ENCODE measurements at places on chromosomes 4 and X.

DNA sequence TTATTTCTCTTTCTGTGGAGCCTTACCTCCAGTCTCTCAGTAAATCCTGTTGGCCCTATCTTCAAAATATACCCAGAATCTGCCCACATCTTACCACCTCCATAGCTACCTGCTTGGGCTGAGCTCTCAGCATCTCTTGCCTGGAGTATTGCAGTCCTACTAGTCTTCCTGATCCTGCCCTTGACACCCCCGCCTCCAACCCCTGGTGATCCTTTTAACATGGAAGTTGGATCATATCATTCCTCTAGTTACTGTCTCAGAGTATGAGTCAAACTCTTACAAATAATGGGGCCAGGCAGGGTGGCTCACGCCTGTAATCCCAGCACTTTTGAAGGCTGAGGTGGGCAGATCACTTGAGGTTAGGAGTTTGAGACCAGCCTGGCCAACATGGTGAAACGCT, 43.1 kb upstream of the SETD7 start:
- DNase-seq = no peak

GRCh38 chr4:85615952-85616351, 141.0 kb downstream of the ARHGAP24 start:
- DNase-seq = no peak

GRCh38 chr4:142473960-142474338, 372.2 kb downstream of the INPP4B start:
- DNase-seq = no peak

DNA sequence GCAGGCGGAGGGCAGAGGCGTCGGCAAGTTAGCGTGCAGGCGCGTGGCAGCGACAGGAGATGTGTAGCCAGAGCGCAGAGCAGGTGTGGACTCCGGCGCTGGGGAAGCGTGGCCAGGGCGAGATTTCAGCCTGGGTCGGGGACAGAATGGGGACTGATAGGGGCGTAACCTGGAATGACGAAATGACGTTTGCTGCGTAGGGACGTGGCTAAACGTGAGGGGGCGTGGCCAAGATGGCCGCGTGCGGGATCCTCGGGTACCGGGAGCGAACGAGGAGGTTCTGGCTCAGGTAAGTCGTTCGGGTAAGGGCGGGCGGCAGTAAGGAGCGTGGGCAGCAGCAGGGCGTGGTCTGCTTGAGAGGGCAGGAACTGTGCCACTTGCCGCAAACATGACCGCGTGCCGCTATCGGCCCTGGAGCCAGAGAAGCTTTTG, 10.9 kb upstream of the CLTRN start:
- DNase-seq = no peak

- no peak for DNase-seq
Observed at GRCh38 chrX:119755981-119756533, 2.3 kb upstream of the SOWAHD start.

GRCh38 chrX:47198026-47198686, 4.5 kb downstream of the UBA1 start:
- DNase-seq = no peak

DNA sequence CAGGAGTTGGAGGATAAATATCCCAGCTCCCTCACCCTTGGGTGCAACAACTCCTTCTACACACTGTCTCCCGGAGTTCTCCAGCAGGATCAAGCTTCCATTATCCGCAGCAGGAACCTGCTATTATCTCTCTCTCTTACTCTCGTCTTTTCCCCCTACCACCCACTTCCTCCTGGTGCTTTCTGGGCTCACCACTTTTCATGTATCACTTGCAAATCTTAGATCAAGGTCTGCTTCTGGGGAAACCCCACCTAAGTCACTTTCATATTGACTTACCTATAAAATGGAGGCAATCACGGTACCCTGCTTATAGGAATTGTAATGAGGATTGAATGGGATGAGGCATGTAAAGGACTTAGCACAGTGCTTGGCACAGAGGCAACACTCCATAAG, 589.5 kb downstream of the BCOR start:
- DNase-seq = no peak

- no peak for DNase-seq
Observed at GRCh38 chrX:36314303-36314702, 394.8 kb downstream of the CFAP47 start.

GRCh38 chr4:167541286-167541685, 307.0 kb upstream of the SPOCK3 start:
- DNase-seq = peak; percentile 32

DNA sequence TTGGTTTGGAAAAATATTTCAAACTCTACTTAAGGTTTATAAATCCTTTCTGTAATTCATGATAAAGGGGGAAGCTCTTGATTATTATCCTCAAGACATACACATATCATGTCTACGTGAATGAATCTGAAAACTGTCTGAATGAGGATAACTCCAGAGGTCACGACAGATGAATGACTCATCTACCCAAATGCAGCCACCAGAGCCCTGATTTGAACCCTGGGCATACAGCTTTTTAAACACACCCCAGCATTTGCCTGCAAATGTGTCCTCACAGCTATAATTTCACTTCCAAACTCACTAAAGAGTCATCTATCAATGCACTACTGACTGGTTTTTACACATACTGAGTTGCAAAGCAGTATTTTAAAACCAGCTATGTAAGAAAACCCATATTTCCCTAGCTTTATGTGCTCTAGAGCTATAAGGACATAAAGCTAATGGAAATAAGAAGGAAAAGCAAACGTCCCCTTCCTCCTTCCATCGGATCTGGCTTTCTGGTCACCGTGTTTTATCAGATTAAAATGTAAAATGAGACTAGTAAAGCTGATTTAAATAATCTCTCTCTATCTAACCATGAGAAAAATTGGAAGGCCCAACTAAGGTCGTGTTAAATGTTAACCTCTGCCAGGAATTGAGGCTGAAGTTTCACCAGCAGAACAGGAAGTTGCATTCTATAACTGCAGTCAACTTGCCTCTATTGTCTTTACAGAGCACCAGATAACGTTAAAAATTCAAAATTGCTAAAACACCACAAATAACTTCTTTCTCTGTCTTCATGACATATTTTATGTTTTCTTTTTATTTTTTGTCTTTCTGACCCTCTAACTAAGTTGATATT, 63.1 kb upstream of the SPP1 start:
- no peak for DNase-seq

DNA sequence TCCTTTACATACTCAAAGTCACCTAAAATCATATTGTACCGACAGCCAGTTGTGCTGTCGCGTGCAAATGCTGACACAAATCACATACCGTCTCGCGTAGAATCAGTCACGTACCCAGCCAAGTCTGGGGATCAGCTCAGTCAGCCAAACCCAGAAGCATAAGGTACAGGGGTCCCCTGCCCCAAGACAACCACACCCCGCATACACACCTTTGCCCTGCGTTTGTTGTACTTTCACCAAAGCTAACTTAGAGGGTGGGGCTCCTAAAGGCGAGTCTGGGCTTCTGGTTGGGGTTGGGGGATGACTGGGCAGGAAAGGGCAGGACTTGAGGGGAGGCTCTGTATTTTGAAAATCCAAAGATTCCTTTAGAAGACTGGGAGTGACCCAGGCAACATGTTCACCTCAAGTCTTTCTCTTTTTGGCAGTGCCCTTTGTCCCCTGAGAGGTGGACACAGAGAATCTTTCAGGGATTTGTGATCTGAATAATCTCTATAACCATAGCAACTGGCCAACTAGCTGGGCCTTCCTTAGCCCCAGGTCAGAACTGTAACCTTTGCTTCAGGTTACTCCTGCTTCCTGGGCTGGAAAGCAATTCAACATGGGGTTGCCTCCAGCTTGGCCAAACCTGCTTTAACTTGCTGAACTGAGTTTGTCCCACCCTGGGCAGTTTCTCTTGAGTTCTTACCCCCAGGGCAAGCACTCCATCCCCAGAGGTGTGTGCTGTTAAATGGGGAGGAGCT, 992 bp downstream of the GDPD2 start:
- no peak for DNase-seq

- no peak for DNase-seq
Observed at GRCh38 chr4:98170035-98170434, 26.8 kb upstream of the STPG2 start.

DNA sequence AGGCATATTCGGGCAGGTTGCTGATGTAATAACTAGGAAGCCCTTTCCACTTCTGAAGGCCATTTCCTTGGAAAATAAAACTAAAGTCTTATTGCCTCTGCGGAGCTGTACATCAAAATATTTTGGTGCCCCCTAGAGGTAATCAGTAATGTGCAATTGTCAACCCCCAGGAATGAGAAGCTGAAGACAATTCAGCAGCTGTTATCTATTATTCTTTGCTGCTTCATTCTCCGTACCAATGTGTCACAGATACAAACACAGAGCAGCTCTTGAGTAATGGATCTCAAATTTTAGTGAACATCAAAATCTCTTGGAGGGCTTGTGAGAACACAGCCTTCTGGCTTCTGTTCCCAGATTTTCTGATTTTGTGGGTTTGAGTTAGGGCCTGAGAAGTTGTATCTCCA, 3.5 kb upstream of the SLIT2 start:
- peak; percentile 77 for DNase-seq

- no peak for DNase-seq
Observed at GRCh38 chr4:1251773-1252066, 2.8 kb upstream of the CTBP1 start.

DNA sequence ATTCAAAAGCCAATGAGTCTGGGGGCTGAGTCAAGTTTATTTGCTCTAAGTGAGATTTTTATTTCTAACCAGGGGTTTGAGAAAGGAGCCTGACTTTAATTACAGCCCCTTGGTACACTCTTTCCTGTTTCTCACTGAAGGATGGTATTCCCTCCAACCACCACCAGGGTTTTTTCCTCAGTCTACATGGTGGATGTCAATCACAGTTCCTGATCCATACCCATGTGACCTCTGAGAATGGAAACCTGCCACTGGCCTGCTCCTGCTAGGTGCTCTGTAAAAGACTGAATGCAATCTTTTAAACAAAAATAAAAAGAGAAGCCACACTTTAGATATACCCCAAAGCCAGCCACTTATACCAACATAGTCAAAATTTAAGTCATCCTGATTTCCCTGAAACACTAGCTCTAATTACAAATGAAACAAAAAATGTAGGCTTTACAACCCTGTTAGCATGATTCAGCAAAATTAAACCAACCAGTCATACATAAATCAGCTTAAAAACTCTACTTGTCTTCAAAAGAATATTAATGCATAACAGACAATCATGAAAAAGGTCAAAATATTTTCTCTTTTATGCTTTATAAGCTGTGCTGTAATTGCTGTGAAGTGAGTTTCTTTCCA, 112.1 kb upstream of the NWD2 start:
- no peak for DNase-seq

- no peak for DNase-seq
Observed at GRCh38 chrX:19545651-19546050, 30.3 kb upstream of the MAP3K15 start.

DNA sequence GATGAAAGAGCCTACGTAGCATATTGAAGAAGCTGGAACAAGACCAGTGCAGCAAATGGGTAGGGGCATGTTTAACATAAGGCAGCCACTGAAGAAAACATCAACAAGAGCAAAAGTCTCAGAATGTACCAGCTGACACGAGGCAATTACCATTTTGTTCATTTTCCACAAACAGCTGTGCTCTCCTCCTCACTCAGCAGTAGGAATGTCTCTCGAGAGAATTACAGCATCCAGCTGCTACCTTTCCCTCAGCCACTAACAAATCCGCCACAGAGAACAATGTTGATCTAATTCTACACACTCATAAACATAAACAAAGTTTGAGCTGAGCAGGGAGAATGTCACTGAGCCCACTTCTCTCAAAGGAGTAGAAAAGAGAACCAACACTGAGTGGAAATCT, 68.0 kb downstream of the OPHN1 start:
- peak; percentile 1 for DNase-seq

DNA sequence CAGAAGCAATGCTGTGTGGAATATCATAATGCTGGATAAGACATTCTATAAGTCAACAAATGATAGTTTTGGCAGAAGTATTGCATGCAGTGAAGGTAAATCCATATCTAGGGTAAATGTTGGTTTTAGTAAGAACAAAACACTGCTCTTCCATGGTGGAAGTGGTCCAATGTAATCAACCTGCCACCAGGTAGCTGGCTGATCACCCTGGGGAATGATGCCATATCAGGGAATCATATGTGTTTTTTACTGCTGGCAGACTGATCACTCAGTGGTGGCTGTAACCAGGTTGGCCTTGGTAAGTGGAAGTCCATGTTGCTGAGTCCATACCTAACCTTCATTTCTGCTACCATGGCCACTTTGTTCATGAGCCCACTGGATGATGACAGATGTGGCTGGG, 74.0 kb upstream of the CENPE start:
- no peak for DNase-seq

DNA sequence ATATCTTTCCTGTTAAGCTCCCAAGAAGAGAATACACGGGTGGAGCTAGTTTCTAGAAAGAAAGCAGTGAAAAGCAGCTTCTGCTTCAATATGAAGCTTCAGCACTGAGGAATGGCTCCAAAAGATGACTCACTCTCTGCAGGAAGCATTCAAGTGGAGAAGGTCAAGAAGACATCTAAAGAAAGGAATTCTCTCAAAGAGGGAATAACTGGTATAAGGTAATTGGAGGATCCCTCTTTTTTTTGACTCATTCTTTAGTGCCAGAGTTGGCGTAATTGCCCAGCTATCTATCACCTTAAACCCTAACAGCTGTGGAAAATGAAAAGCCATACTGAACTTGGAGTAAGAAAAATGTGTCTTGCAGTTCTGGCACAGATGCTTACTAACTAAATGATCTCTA, 3.5 kb downstream of the EDA2R start:
- DNase-seq = peak; percentile 87

DNA sequence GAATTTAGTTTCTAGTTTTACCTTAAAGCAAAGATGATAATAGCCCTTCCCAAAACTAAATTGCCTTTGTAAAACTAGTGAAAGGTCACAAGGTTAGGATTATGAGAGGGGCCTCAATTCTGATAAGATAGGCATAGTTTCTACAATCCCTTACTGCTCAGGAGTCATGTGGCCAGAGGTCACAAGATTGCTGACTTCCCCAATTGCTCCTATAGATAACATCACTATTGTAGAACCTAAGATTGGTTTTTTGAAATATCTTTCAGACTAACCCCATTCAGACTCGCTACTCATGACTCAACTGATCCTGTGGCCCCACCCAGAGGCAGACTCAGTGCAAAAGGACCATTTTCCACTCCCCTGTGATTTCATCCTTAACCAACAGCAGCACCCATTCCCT, 70.3 kb downstream of the SCD5 start:
- DNase-seq = no peak

DNA sequence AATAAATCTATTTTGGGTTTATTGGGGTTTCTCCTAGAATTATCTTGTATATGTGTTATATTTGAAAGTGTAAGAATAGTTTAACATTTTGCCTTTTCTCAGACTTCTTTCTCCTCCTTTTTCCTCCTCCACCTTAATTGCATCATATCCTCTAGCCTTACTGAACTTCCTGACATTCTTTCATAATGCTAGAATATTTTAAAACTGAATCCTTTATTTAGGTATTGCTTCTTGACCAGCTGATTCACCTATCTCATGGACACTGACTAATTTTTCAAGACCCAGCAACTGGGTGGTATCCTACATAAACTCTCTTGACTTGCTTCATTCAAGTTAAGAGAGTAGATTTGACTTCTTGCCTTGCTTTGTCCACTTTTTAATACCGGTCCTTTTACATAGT, 1508.9 kb downstream of the STIM2 start:
- DNase-seq = peak; percentile 77

DNA sequence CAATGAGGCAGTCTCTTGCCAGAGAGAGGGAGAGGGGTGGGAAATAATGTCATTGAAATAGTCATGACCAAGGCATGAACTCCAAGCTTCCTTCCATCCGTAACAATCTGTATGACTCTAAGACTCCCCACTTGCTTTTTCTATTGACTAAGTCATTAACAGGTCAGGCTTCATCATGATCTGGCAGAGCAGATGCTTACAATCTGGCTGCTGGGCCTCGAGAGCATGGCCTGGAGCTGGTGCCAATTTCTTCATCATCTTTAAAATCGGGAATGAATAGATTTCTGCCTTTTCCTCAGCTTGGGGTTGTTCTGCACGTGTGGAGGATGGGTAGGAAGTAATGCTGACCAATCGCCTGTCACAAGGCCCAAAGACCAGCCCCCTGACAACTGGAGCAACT, 280.6 kb upstream of the CLNK start:
- peak; percentile 9 for DNase-seq
